ENCODE measurements at places on chromosomes 16 and 17.

- DNase-seq = no peak
These were observed 18.2 kb upstream of the ABCA10 start for GRCh38 chr17:69246726-69247375.

- no peak for DNase-seq
These were observed 17.3 kb downstream of the MPHOSPH6 start for GRCh38 chr16:82152641-82153112.

GRCh38 chr17:64327201-64327930, 63.3 kb downstream of the PECAM1 start:
- DNase-seq = no peak

DNA sequence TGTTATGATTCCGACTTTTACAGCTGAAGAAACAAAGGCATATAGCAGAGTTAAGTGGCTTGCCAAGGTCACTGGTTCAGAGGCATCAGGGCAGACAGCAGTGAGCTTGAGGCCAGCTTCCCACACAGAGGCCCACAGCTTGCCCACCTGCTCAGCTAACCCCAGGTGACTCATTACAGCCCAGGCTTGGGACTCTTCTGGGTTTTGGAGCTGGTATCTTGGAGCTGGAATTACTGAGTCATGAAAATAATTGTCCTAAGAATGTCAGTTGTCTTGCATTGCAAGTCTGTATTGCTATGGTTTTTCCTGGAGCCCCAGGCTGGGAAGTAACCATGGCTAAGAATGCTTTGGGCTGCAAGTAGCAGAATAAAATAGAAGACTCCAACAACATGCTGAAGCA, 32.4 kb upstream of the IRX3 start:
- DNase-seq = no peak

- no peak for DNase-seq
These were observed 5.7 kb downstream of the CACNG1 start for GRCh38 chr17:67050066-67050465.

DNA sequence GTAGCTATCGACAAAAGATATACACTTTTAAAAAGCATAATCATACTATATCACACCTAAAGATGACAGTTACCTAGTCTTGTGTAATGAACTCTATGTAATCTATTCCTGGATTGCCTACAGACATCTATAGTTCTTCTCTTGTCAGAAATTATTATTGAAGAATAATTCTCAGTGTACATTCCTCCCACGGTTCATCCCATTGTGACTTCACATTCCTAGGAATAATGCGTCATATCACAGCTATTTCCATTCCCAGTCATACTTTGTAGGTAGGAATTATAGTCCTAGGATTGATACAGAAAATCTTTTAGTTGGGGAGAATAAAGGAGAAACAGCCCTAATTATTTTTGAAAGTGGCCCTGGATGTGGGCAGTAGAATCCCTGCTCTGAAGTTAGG, 44.0 kb upstream of the ABCC11 start:
- DNase-seq = no peak

DNA sequence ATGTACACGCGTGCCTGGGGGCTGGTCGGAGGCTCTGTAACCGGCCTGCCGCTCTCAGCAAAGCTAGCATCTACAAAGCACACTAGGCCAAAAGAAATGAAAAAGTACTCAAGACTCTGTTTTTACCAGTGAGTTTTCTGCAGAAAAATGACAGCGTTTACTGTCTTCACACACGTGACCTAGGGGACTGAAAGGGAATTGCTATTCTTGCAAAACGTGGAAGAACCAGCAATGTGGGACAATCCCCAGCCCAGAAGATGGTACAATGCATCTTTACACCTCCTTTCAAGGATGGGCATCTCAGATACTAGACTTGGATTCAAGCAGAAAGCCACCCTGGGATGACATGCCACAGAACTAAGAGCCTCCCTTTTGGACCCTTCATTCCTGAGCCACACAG, 41.5 kb downstream of the NDEL1 start:
- DNase-seq = no peak

DNA sequence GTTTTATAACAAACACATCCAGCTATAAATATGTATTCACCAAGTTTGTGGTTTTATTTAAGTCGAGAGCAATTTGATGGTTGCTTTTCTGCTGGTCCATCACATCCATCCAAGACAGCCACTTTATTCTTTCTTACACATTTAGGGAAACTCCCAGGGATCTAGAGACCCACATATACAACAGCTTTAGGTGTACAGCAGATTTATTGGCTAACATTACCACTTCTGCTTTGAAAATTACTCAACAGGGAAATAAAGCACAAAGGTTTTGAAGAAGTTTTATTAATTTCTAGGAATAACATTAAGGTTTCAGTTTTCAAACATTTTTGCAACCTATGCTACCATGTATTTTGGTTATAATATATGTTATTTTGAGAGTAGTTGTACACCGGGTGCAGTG, 6.9 kb downstream of the ERCC4 start:
- DNase-seq = no peak

- no peak for DNase-seq
These were observed 639 bp downstream of the CLDN6 start for GRCh38 chr16:3017344-3017743.

DNA sequence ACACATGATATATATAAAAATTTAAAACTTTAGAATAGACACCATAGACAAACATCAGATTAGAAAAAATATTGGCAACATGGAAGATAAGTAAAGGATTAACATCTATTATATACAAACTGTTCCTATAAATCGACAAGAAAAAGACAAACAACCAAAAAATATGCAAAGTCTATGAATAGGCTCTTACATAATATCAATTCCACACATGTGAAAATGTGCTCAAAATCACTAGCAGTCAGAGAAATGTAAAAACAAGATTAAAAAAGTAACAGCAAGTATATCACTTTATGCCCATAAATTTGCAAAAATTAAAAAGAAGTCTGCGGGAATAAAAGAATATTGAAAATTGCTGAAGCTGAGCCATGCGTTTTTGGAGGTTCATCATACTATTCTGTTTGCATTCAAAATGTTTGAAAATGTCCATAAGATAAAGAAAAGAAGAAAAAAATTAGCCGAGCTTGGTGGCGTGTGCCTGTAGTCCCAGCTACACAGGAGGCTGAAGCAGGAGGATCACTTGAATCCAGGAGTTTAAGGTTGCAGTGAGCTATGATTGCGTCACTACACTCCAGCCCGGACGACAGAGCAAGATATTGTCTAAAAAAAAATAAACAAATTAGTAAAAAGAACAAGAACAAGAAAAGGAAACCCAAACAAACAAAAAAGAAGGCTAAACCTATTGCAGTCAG, 11.2 kb upstream of the ERN2 start:
- no peak for DNase-seq

- no peak for DNase-seq
These were observed 251 bp upstream of the HSF5 start for GRCh38 chr17:58488428-58488890.

DNA sequence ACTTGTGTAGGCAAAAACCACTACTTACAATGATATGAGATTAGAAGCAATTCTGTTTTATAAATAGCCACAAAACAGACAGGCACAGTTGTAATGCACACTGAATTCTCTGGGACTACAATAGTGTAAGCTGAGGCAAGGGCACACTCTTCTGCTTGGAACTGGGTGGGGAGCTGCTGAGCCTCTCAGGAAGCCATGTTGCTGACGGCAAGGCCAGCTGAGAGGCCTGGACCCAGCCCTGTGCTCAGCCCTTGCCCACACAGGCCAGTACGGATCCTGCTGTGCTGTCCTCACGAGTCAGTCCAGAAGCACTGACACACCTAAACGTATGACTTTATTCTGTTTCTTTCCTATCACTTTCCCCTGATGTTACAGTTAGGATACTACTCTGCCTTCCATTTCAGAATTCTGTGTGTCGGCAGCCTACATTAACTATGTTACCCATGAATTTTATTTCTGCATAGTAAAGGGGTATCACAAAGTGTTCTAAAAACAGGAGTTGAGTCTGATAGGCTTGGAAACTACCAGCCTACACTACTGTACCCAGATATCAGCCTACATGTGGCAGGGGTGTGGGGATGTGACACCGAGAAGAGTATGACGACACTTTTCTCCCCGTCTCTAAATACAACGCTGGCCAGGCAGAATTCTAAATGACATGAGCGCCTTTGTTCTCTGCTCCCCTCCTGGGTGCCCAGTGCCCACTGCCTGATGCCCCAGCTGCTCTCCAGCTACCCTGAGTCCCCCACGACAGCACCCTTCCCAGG, 41.1 kb upstream of the FAAP100 start:
- no peak for DNase-seq

DNA sequence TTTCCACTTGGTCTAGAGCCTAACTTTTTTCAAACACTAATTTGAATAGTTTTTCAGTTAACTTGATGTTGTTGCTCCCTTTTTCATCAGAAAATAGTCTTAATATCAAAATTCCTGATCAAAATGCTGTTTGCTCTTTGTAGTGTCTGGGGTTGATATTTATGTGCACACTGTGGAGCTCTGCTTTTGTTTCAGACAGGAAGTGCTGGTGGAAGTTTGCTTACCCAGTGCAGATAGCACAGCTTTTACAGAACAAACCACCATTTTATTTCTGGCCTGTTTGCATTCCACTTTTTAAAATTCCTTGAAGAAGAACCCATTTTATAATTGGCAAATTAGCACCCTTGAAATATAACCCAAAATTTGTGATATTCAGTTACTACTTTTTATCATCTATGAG, 125.4 kb downstream of the MRTFB start:
- DNase-seq = no peak

- no peak for DNase-seq
These were observed 9.6 kb downstream of the VPS4A start for GRCh38 chr16:69320740-69321073.

- no peak for DNase-seq
These were observed 110.8 kb downstream of the IRX3 start for GRCh38 chr16:54175552-54176375.

GRCh38 chr17:57121308-57122042, 36.4 kb downstream of the AKAP1 start:
- no peak for DNase-seq

GRCh38 chr16:67451061-67451703, 20.3 kb downstream of the HSD11B2 start:
- no peak for DNase-seq

GRCh38 chr17:14308965-14309879, 8.3 kb downstream of the HS3ST3B1 start:
- DNase-seq = peak; percentile 91

- DNase-seq = no peak
These were observed 2.0 kb upstream of the GLIS2 start for GRCh38 chr16:4313563-4314531.

DNA sequence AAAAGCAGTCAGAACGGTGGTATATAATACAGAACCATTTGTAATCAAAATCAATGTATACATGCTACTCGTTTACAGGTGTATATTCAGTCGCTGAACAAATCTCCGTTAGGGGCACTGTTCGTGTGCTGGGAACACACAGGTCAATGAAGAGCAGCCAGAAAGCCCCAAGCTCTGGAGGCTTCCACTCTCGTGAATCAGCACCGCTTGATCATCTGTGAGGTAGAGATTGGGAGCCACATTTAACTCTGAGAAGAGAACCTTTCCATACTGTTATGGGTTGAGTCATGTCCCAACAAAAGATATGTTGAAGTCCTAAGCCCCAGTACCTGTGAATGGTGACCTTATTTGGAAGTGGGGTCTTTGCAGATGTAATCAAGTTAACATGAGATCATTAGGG, 5.4 kb upstream of the CYTH1 start:
- no peak for DNase-seq

GRCh38 chr17:57849163-57849873, 526 bp downstream of the MRPS23 start:
- no peak for DNase-seq

DNA sequence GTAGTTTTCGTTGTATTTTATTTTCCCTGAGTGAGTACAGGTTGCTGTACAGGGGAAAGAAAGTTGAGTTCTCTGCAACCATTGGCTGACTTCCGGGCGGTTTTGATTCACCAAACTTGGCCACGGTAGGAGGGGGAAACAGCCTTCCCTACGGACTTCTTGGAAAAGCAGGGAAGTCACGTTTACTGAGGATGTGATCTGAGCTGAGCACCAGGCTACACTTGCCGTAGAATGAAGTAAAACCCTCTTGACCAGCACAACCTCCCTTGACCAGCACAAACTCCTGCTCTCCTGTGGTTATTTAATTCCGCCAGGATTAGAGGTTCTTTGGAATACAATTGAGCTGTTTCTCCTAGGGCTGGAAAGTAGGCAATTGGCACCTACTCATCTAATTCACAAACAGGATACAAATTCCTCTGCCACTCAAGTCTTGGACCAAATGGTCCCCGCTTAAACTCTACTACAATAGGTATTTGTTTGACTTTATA, 242.0 kb upstream of the RBFOX1 start:
- no peak for DNase-seq

GRCh38 chr16:1899641-1900451, 18.4 kb downstream of the HS3ST6 start:
- DNase-seq = no peak

DNA sequence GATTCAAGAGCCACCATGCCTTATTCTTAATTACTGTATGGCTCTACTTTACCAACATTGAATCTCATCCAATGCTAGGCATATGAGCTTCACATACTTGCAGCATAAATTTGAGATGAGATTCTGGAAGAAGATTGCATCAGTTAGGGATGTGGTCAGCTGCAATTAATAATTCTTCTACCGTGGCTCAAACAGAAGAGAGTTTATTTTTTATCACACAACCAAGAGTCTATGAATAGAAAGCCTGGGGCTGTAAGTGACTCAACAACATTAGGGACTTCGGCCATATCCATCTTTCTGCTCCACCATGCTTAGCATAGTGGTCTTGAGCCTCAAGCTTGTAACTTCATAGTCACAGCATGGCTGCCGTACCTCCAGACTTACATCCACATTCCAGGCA, 179.4 kb upstream of the IRX6 start:
- DNase-seq = no peak

DNA sequence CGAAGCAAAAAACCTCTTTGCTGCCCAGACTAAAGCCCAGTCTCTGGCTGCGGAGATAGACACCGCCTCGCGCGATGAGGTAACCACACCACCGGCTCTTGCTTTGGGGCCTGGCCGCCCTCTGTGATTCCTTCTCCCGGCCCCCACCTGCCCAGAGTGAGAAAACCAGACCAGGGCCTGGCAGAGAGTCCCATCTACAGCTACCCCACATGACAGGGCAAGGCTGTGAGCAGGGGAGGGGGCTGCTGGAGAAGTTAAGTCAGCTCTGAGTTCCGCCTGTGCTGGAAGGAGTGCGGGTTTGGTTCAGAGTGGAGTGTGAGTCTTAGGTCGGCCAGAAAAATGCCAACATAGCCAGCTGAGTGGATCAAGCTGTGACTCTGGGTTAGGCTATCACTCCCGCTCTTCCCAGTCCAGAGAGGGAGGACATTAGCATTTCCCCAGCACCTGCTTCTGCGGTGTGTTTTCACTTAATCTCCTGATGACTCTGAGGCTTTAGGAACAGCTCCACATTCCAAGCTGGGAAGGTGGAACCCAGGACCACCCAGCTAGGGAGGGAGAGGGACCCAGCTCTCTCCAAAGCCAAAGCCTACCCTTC, 139.0 kb downstream of the RAB11FIP4 start:
- DNase-seq = no peak

GRCh38 chr17:13755851-13756250, 154.1 kb upstream of the HS3ST3A1 start:
- DNase-seq = no peak

GRCh38 chr16:69889295-69889964, 61.7 kb upstream of the CLEC18A start:
- no peak for DNase-seq
